Stimulated activated CD4-positive, alpha-beta T cell treated with anti-CD3 and anti-CD28 coated beads, Interleukin-4, amount 100 ng/mL, for 24 hours (primary cell): ENCODE measurements at places on chromosomes 5 and 9.

DNA sequence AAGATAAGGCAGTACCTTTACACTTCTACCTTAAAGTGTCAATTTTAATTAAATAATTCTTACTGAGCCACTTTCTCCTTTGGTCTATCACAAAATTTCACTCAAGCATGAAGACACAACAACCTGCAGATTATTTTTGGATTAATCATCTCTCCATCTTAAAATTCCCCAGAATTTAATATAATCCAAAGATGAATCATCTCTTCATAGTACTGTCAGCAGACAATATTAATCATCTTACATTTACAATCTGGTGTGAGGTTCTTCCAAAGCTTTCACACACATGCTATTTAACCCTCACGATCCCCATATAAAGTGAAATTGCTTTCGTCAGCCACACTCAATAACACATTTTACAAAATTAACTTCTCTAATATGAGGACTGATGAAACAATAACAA lies 43.0 kb downstream of the LHFPL2 start:
- DNase-seq: no peak

DNA sequence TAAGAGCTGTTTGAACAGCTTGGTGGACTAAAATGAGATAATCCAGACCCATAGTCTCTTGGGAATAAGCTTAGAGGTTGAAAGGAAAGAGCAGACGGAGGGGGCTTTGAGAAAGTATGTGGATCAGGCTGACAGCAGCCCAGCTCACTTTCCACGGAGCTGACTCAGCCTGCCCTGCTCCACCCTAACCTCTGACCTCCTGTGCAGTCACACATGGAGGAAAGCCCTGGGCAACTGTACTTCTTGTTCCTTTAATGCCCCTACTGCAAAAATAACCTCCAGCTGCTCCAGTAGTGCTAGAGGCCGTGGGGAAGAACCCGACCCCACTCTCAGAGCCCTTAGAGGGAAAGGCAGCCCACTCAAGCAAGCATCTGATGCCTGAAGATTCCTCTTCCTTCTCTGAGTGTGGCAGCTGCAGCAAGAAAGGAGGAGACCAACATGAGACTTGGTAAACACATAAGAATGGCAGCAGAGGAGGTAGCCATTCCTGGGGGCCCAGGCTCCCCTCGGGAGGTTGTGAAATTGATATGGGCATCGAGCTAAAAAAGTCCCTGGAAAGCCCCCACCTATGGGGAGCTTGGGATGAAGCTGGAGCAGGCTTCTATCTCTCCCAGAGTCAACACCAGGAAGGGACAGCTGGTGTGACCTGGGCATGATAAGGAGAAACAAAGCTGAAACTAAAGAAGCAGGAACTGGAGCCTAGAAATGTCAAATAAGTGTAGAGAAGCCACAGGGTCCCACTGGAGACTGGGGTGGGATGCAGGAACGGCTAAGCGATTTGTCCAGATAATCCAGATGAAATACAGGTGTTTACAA lies 204.3 kb downstream of the PIK3R1 start:
- no peak for DNase-seq

GRCh38 chr5:124996764-124997077 lies 250.3 kb upstream of the ZNF608 start:
- no peak for DNase-seq

DNA sequence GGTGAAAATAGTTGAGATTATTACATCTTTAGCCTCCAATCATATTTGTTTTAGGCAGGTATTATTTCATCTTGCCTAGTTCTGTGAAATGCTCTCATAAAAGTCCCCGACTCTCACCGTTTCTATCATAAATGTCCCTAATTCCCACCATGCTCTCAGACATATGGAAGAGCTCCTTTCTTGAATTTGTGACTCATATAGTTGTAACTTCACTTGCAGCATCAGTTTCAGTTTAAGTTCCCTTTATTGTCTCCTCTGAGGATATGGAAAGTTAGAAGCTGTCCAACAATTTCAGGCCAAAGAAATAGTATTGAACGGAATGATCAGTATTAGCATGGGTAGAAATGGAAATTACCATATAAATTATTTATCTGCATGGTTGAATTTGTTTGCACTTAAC lies 187.5 kb upstream of the NR4A3 start:
- DNase-seq: no peak

GRCh38 chr5:50711280-50711679 lies 44.8 kb downstream of the PARP8 start:
- peak; percentile 66 for DNase-seq
